WERI-Rb-1 (cell line): ENCODE measurements at places on chromosomes 5 and 9.

DNA sequence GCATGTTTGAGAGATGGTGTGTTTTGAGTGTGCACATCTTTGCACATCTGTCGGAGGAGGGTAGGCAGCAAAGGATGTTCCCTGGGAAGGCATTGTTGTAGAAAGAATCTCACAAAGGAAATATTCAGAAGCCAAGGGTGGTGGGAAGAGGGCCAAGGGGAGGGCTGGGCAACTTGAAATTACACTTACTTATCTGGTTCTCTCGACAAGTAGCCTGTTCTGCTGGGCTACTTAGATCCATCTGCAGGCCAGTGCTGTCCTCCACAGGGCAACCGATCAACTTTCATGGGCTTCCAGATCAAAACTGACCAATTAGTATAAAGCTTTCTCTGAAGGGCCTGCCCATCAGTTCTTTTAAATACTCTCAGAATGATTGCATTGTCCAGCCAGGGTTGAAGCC is 495.2 kb downstream of the GADD45G start:
- DNase-seq: peak; percentile 40

DNA sequence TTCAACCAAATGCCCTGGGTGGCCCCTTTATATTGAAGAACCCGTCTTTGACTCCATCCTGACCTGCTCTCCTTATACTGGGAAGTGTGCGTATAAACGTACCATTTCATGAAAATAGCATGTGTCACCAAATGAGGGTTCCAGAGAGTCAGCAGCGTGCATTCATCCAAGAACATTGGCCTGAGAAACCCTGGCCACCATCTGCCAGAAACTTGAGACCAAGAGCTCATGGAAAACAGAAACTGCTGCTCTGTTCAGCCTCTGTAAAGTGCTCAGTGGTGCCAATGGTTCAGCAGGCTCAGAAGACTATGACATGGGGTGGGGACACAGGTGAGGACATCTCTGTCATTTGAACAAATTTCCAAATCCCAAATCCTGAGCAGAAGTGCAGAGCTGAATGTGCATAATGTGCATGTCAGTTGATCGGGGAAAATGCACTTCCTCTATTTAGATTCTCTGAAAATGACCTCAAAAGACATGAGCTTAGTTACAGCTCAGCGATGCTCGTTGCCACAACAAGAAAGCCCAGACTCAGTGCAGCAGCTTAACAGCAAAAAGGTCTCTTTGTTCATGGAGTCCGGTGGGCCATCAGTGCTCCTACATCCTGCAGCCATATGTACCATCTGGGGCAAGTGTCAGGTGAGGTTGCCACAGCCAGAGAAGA is 176.1 kb downstream of the ATPSCKMT start:
- peak; percentile 85 for DNase-seq

GRCh38 chr5:179791881-179792611 is 1.7 kb upstream of the LTC4S start:
- no peak for DNase-seq

GRCh38 chr9:132988244-132989013 is 9.9 kb downstream of the GFI1B start:
- DNase-seq: no peak

DNA sequence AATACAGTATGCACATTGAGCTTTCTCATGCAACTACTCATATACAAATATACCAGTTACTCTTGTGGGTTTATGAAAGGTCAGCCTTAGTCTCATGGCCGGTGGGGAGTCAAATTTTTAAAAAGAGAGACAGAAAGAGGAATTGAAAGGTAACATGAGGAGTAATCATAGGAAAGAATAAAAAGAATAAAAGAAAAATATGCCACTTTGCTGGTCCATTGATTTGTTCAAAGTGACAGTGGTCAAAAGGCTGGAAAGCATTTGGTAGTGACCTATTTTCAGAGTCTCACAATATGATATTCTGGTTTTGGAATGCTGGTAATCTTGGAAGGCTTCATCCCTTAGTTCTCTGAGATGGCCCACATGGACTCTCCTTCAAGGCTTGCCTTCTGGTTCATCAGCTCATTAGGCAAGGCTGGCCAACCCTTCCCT is 67.0 kb downstream of the ZNF366 start:
- DNase-seq: no peak

DNA sequence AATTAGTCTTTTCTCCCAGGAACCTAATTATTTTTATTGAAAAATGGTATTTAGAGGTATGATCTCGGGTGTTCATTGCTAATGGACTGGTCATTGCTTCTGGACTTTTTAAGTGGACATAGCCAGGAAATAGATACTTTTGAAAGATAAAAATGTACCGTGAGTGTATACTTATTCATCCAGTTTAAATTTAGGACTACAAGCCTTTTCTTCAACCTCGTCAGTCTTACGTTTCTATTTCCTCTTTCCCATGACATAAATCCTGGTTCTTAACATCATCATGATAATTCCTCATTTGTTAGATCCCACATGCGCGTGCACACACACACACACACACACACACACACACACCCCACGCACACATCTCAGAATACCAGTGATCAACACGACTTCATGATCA is 15.1 kb downstream of the PDE8B start:
- no peak for DNase-seq

GRCh38 chr5:110477911-110478310 is 248.6 kb downstream of the TMEM232 start:
- DNase-seq: no peak

- no peak for DNase-seq
These were observed 88.0 kb downstream of the ANKRD55 start for GRCh38 chr5:56145106-56145505.

- DNase-seq: no peak
These were observed 69.4 kb downstream of the TLE1 start for GRCh38 chr9:81620002-81620390.

GRCh38 chr9:33447799-33448553 is 583 bp upstream of the AQP3 start:
- no peak for DNase-seq

DNA sequence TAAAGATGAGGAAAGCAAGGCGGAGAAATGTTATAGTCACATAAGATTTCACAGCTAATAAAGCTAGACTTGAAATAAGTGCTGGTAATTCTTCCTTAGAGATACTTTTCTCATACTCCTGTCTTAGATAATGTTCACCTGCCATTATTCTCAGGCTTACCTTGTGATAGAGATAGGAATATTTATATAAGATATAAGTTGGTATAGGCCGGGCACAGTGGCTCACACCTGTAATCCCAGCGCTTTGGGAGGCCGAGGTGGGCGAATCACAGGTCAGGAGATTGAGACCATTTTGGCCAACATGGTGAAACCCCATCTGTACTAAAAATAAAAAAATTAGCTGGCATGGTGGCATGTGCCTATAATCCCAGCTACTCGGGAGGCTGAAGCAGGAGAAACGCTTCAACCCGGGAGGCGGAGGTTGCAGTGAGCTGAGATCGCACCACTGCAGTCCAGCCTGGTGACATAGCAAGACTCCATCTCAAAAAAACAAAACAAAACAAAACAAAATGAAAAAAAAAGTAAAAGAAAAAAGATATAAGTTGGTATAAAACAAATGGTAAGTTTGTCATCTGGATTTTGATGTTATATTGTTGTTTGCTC is 1918.4 kb downstream of the MAT2B start:
- no peak for DNase-seq

GRCh38 chr9:135040892-135041291 is 46.6 kb upstream of the OLFM1 start:
- DNase-seq: no peak

DNA sequence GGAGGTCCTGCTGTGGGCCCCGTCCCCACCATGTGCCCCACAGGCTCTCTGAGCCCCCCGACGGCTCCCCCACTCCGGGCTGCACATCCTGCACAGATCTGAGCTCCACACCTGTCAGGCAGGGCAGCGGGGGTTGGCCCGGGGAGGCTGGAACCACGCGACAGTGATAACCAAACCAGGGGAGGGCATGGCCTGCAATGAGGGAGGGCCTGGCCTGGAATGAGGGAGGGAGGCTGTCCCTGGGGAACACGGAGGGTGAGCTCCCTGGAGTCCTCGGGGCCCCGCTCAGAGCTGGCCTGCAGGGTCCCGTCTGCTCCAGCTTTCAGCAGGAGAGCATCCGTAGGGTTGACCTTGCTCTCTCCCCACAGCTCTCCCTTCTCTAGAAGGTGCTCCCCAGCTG is 30.5 kb downstream of the SLC9A3 start:
- DNase-seq: no peak

- no peak for DNase-seq
These were observed 231.9 kb downstream of the AP3B1 start for GRCh38 chr5:78062645-78063044.

DNA sequence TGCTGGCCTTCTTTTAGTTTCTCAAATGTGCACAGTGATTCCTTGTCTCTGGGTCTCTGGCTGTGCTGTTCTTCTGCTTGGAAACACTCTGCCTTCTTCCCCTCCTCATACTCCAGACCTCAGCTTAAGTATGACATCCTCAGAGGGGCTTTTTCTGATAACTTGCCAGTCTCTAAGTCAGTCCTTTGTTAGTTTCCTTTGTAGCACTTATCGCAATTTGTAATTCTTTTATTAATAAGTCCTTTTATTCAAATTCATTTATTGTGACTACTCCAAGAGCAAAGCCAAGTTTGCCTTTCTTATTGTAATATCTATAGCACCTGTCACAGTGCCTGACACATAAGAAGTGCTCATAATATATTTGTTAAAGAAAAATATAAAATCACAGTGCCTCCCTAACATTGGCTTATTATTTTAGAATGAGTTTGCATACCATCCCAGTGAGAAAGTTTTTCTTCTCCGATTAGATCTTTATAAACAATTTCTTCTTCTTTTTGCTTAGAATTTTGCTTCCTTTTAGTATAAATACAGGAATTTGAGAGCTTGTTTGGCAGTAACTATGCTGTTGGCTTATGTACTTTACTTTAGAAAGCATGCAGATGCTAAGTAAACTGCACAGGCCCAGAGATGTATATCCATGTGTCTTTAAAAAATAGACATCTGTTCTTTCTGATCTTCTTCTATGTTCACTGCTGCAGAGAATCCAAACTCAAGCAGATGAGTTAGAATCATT is 198.0 kb downstream of the GAS1 start:
- no peak for DNase-seq

DNA sequence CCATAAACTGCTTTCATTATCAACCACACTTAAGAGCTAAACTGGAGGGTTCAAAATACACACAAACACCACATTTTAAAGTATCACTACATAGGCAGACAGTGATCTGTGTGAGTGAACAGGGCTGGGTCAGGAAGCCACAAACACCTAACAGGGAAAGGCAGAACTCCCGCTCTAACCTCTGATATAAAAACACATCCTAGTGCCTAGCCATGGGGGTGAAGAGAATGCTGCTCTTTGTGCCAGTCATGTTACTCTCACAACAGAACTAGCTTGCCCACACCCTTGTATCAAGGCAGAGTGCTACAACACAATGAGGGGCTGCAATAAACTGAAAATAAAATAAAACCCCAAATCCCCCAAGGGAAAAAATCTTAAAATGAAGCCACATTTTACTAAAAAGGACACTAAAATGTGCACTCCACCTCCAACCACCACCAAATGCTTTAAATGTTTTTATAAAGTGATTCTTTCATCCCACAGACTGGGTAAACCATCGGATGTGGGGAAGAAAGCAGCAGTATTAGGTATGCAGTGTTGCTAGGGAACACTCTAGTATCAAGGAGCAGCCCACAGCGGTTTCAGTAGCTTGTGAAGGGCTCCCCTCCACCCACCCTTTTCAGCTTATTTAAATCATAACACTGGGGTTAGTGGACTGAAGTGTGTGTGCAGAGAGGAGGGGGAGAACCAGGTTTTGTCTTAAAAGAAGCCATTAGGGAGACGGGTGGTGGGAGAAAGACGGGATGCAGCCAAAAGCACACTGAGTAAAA is 64.5 kb downstream of the TMEM161B start:
- DNase-seq: no peak

DNA sequence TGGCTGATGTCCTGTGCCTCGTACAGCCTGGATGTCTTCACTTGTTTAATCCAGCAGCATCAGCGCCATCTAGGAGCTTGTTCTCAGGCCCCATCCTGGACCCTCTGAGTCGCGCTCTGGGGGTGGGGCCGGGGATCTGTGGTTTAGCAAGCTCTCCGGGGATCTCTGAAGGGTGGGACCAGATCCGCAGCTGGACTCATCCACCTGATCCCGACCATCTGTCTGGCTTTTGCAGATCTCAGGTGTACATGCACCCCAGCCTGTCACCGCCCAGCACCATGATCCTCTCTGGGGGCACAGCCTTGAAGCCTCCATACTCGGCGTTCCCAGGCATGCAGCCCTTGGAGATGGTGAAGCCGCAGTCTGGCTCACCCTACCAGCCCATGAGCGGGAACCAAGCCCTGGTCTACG is 15.1 kb upstream of the POMT1 start:
- peak; percentile 48 for DNase-seq

GRCh38 chr5:89047571-89047970 is 164.6 kb upstream of the MEF2C start:
- DNase-seq: no peak

DNA sequence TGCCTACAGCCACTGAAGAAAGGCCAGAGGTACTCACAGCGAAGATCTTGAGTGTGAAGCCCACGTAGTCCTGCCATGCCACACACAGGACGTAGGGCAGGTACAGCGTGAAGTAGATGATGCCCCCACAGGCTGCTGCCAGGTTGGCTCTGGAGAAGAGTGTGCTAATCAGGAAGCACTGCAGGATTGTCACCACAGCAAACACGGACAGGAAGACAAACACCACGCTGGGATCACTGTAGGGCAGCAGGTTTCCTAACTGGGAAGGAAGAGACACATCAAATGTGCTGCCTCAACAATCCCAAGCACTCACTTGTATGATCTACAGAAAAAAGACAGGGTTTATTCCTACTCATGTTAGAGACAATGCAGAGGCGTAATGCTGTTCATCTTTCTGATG is 63.0 kb downstream of the NIPSNAP3B start:
- no peak for DNase-seq

DNA sequence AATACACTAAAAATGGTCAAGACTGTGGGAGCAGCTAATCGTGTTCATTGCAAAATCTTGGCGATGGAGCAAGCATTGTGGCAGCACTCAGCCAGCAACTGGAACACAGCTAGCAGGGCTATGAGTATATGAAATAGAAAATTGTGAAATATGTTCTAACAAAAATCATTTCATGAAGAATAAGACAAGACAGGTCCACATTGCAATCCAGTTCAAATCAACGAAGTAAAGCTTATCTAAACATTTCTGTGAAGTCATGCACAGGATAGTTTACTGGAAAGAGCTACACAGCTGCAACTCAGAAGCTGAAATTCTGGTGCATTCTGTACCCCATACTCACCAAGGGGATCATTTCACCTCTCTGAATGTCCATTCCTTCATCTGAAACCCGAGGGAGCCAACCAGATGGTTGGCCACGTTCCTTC is 5.3 kb upstream of the NFIL3 start:
- no peak for DNase-seq

- no peak for DNase-seq
These were observed 131.8 kb upstream of the RGMB start for GRCh38 chr5:98641671-98642070.

GRCh38 chr9:83629433-83630104 is 6.6 kb downstream of the IDNK start:
- DNase-seq: no peak

DNA sequence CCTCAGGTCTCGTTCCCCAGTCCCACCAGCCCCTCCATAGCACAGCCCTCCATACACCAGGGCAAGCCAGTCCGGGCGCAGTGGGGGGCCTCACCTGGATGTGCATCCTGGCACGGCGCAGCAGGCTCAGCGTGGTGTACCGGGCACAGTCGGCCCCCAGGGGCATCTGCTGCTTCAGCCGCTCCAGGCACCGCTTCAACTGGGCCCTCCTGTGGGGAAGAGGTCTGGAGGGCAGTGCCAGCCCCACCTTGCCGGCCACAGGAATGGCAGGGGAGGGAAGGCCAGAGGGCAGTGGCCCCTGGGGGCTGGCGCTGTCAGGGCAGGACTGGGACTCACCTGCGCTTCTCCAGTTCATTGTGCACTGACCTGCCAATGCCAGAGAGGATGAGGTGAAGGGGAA is 1.4 kb downstream of the MXD3 start:
- no peak for DNase-seq
